Activated naive CD4-positive, alpha-beta T cell (primary cell): ENCODE measurements at places on chromosomes 4 and X.

- DNase-seq, result no peak
Measured at GRCh38 chrX:13397878-13398818, 78.3 kb upstream of the ATXN3L start.

- no peak for DNase-seq
Measured at GRCh38 chr4:121226362-121226761, 62.2 kb upstream of the TNIP3 start.

GRCh38 chr4:6316461-6317003 lies 46.9 kb downstream of the WFS1 start:
- DNase-seq, result no peak

- DNase-seq, result no peak
Measured at GRCh38 chr4:173477016-173477415, 53.0 kb downstream of the HAND2 start.

- no peak for DNase-seq
Measured at GRCh38 chr4:124212815-124213630, 499.5 kb downstream of the ANKRD50 start.

DNA sequence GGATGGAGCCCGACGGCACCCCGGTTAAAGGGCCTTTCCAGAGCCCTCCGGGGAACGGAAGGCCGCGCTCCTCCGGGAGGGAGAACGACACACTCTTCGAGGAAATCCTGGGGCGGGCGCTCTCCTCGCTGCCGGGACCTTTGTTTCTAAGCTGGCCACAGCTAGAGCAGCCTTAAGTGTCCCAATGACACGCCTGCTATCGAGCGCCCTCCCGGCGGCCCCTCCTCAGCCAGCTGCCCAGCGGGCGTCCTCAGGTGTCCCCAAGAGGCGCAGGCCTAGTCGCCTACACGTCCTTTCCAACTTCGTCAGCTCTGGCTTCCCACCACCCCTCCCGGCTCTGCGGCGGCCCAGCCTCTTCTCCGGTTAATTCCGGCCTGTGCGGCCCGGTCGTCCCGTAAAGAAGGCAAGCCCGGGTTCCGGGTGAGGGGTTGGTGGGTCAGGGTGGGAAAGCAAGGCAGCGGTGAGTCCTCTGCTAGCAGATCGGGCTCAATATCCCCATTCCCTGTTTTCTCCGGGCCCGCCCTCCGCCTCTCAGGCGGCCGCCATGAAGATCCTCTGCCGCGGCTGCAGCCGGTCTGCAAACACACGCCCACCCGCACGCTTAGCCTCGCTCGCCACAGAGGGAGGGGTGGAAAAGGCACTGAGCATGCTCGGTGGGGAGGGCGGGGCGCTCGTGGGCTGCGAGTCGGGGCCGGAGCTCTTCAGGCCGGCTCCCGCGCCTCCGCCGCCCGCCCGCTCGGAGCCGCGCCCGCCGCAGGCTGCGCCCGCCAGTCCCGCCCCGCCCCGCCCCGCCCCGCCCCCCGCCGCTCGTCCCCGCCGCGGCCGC lies at the start of gene RAP1GDS1:
Gene RAP1GDS1, plus strand, starts transcription at position 806 of the 826 bp plus-strand sequence. CDS start 182 bp downstream, outside the sequence.
- DNase-seq, result peak; percentile 59

DNA sequence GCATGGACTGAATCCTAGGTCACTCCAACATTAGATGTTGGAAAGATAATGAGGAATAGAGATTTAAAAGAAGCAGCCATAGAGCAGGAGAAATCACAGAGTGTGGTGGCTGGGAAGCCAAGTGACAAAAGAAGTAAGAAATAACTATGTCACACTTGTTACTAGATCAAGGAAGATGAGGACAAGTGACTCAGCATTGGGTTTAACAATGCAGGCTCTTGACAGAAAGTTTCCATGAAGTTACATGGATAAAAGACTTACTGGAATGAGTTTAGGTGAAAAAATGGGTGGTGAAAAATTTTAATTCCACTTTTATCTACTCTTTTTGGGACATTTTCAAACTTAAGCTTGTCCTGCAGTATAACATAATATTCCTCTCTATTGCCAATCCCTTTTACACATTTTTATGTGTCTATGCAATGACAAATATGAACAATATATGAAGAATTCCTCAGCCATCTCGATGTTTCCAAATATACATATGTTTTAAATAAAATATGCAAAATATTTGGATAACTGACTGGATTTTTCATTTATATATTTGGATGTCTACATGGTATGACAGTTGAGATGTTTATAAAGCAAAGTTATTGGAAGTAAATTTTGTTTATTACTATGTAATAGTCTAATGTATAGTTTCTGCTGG lies 462.6 kb downstream of the IL15 start:
- DNase-seq, result no peak

GRCh38 chr4:10666616-10667015 lies 18.0 kb downstream of the CLNK start:
- no peak for DNase-seq

GRCh38 chr4:7428261-7429068 lies 6.3 kb downstream of the PSAPL1 start:
- DNase-seq, result no peak

- DNase-seq, result no peak
Measured at GRCh38 chr4:146522869-146523205, 1.1 kb upstream of the SLC10A7 start.

GRCh38 chrX:15686818-15687685 lies 22.4 kb upstream of the CLTRN start:
- peak; percentile 3 for DNase-seq

DNA sequence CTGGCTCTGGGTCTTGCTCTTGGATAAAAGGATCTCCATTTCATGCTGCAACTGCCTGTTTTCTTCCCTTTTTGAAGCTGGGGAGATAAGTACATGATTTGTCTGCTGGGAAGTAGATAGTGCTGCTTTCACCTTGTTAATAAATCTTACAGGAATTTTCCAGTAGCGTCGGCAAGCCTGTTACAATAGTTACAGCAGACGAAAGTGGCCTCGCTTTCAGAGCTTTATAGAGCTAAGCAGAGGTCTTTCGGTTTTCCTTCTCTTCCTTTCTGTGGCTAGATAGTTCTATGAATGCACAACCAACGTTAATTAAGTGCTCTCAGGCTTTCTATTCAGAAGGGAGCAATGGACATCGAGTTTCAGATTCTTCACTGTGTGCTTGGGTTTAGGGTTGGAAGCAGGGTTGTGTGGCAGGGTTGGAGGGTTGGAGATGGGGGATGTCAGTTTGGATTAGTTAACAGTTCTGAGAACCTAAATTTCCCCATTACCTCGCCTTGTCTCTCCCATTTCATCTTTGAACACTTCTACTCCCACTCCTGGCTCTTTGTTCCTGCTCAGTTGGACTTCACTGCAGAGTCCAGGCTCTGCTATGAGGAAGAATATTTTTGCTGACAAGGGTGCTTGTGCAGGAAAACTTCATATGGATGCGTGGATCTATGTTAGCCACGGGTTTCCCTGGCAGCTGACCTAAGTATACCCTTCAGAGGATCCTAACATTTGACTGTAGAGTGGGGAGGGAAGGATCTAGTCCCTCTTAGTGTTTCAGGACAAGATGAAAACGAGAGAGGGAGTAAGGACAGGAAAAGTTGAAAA lies 237.9 kb downstream of the ARHGAP10 start:
- DNase-seq, result no peak

- DNase-seq, result no peak
Measured at GRCh38 chrX:136457303-136457917, 30.3 kb upstream of the BRS3 start.

- DNase-seq, result no peak
Measured at GRCh38 chrX:48736303-48736702, 25.2 kb upstream of the GLOD5 start.

DNA sequence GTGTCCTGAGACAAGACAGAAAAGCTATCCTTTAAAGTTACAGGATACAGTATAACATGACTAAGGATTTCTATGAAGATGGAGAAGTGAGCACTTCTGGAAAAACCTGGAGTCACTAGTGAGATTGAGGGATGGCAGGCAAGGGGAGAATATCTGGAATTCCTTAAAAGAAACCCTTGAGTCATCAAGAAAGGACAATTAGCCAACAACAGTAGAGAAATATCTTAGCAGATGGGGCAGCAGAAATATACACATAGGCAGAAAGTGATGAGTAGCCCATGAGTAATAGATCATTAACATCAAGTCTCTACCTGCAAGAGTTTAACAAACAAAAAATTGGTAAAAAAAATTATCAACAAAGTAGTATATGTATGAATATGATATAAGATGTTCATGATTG lies 858.8 kb upstream of the FRG1 start:
- DNase-seq, result no peak

DNA sequence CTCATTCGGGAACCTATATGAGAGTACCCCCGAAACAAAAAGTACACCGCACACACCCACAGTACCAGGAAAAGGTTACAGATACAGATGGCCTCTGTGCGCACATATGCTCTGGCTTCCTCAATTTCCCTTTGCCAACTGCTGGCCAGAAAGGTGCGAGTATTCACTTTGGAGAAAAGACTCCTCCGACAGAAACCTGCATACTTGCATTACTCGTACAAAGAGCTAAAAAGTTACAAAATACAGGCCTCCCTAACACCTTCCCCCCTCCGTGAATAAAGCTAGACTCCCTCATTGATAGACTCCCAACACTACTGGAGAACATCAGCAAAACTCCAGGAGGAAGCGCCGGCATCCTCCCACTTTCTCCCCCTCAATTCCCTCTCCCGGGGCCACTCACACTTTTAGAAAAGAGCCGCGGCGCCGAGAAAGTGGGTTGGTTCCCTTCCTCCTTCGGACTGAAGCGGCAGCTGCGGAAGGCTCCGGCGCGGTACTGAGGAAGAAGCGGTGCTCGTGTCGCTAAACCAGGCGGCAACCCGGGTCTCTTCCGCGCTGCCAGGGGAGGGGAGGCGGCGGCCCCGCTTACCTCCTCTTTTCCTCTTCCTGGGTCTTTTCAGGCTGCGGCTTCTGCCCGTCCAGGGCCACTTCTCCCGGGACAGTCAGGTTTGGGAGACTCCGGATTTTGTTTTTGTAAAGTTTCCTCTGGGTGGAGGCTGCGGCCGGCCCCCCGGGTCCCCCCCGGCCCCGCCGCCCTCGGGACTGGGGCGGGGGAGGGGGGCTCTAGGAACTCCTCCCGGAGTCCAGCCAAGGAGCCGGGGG lies 1.1 kb downstream of the FBXW7 start:
- DNase-seq, result peak; percentile 6
